ENCODE measurements at places on chromosomes 5 and 9. TPM values are rescaled to one million over a fixed set of nuclear protein-coding genes. Genes with fewer than 3 reads are reported as not detected.

DNA sequence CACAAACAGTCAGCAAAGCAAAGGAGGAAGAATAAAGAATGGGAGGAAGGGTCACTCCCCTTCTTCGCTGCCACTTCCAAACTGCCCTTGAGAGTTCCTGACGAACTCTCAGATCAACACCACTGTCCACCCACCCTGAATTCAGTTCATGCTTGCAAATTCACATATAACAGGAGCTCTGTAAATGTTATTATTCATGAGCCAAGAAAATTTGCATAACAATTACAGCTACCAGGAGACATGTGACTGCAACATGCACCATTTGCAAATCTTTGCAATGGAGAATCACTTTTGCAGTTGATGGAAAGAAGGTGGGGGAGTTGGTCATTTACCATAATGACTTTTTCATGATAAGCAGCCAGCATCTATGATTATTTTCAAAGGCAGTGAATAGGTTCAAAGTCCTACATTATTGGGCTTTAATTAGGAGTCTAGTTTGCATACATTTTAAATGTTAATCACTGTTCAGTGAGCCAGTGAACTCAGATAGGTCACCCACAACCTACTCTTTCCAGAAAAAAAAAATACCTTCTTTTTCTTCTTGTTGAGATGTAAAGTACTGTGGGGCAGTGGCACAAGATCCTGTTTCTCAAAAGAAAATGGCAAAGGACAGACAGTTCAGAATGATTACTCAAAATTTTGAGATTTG is 149.7 kb downstream of the CAAP1 start:
- DNase-seq, result no peak

DNA sequence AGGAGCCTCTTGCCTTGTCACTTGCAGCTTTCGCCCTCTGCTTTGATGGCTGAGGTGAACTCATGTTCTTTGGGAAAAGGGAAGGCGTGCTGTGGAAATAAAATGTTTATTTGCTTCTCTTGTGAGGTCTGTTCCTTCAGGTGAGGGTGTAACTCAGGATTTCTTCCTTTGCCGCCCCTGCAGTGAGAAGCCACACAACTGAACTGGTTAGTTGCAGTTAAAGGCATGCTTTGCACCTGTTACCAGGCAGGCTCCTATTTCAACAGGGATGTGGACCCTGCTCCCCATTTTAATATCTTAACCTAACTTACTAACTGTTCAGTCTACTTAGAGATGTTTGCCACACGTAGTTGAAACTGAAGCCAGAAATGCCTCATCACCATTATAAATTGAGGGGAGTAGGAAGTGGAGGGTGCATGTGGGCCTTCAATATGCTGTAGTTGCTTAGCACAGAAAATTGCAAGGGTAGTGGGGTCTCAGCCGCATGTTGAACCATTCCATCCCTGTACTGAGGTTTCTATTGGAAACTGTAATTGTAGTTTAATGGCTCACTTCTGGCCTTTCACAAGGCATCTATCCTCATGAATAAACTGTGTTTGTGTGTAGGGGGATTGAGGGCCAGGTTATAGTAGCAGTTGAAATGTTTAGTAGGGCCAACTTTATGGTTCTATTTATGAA is 7.9 kb downstream of the RACK1 start:
- no peak for DNase-seq

DNA sequence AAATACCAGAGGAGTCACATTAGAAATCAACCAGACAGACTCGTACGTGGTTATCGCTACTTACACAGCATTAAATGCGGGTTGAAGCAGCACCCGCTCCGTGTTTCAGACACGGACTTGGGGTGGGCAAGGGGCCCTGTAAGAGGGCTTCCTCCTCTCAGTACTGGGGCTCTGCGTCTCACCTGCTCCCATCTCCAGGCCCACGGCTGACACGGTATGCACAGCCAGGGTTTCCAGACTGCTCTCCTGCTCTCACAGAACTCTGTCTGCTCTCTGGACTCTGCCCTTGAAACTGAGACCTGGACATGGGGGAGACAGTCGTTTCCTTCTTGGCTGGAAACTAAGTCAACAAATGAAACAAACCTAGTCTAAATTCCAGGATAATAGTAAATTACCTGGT is 24.7 kb upstream of the RASGEF1C start:
- DNase-seq, result no peak

DNA sequence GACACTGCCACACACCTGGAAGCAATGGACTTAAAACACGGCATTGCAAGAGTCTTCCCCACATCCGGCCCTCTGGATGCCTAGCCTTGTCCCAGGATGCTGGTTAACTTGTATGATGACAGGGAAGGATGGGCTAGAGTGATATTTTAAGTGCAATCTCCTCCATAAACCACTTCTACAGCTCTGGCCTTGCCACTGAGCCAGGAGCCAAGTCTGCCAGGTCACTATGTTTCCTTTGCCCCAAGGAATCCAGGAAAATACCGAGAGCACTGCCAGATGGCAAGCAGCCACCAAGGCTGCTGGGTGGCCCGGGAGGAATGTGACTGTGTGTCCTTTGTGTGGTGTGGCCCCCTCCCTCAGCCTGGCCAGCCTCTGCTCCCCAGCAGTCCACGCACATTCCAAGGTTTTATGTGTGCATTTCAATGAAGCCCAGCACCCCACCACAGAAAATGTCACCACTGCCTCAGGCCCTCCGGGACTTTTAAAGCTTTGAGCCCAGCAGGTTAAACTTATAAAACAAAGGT is 106.0 kb downstream of the FRMD3 start:
- no peak for DNase-seq

DNA sequence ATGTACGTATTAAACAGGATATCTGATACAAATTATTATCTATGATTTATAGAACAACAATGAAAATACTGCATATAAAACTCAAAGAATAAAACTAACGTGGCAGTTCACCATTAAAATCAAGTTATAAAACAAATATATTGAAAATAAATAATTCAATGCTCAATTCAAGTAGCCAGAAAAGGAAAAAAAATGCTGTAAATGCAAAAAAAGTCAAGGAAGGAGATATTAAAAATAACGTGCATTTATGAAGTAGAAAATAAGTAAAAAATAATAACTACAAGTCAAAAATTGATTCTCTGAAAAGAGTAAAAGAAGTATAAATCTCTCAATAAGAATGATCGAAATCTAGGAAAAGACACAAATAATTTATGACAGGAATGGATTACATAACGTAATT is 460.5 kb upstream of the CD180 start:
- no peak for DNase-seq

- DNase-seq, result no peak
Measured at GRCh38 chr9:131635892-131636291, 90.6 kb downstream of the PRRT1B start.

GRCh38 chr9:34179213-34180136 is 632 bp downstream of the UBAP1 start:
- no peak for DNase-seq

- no peak for DNase-seq
Measured at GRCh38 chr5:2579126-2579525, 172.4 kb downstream of the IRX2 start.

- DNase-seq, result no peak
Measured at GRCh38 chr5:97528941-97529340, 345.9 kb upstream of the RIOK2 start.

GRCh38 chr5:94471521-94471920 is 146.9 kb downstream of the KIAA0825 start:
- DNase-seq, result no peak

GRCh38 chr9:122394265-122395125 is 23.7 kb downstream of the PTGS1 start:
- DNase-seq, result no peak

- DNase-seq, result no peak
Measured at GRCh38 chr9:105038051-105038450, 110.1 kb upstream of the ABCA1 start.

DNA sequence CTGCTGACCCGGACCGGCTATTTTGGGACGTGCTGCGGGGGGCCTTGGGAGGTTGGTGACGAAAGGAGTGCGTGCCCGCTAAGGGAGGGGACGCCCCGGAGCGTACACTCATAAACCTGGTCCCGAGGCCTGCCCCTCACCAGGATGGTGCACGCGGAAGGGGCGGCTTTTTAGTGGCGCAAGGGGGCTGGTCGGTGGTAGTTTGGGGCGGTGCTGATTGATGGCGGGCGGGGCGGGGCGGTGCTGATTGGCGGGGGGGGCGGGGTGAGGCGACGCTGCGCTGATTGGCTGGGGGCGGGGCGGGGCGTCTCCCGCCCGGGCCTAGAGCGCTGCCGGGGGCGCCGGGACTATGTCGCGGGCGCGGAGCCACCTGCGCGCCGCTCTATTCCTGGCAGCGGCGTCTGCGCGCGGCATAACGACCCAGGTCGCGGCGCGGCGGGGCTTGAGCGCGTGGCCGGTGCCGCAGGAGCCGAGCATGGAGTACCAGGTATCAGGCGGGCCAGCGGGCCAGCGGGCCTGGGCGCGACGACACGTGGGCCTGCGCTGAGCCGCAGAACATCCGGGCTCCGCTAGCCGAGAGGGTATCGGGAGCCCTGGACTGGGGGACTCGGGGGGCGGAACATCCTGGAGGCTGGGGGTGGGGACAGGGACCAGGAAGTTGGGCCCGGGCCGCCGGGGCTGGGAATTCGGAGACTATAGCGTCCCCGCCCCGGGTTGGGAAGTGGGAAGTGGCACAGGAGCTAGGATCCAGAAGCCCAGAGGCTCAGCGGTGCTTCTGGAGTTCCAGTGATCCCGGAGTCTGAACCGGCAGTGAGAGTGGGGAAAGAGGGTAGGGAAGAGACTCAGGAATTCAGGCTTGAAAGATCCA is at the start of gene FPGS:
FPGS (plus strand) TSS at position 307 of the 868 bp plus-strand sequence; CDS start at position 350, 43 bp downstream.
- peak; percentile 83 for DNase-seq

DNA sequence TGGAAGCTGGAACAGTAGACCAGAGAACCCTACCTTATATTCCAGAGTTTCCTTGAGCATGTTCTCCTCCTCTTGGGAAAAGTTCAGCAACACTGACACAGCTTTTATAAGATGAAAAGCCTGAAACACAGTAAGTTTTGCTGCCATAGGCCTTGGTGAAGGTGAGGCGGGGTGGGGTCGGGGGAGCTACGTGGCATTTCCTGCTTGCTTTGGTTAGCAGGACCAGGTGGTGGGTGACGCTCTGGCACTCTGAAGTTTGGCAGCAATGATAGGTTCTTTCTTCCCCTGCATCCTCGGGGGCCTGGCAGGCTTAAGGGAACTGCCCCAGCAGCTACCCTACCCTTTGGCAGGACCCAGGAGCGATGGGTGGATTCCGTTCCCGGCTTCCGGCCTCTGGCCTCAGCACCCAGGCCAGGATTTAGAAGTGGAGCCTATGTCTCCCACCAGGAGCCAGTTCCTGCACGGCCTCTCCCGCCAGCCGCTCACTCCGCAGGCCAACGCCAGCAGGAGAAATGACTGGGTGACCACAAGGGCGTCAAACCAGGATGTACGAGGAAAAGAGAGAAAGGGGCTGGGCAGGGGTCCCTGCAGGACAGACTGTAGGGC is 19.3 kb downstream of the ARPC5L start:
- DNase-seq, result no peak

DNA sequence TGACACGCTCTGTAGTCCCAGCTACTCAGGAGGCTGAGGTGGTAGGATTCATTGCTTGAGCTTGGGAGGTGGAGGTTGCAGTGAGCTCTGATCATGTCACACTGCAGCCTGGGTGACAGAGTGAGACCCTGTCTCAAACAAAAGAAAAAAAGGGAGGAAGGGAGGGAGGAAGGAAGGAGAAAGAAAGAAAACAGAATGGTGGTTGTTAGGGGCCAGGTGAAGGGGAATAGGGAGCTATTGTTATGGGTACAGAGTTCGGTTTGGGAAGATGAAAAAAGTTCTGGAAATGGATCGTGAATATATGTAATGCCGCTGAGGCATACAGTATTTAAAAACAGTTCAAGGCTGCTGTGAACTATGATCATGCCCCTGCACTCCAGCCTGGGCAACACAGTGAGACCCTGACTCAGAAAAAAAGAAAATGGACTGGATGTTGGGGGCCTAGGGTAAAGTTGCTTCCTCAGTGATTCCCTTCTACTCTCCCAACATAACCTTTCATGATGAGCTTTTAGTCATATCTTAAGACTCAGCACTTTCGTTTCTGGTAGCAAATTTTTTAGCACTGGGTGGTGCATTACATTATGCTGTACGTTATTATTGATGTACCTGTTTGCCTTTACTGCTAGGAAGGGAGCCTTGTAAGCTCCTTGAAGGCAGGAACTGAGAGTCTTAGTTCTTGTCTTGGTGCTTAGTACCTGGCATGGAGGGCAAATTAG is 4.0 kb downstream of the CTNNA1 start:
- no peak for DNase-seq

- peak; percentile 76 for DNase-seq
Measured at GRCh38 chr5:78908173-78909061, 76.7 kb downstream of the ARSB start.

- DNase-seq, result no peak
Measured at GRCh38 chr5:119808474-119808873, 179.1 kb downstream of the FAM170A start.

The OTP gene
- 0.17 TPM for total RNA-seq

The MSX2 gene
- total RNA-seq, result not detected

The AGXT2 gene
- total RNA-seq, result not detected

The CENPP gene
- 5.7 TPM for total RNA-seq

The HSPB3 gene
- total RNA-seq, result not detected

The INSL6 gene
- total RNA-seq, result not detected

The SREK1 gene
- 78.4 TPM for total RNA-seq

The PCDHAC2 gene
- total RNA-seq, result 6.0 TPM

The STK32A gene
- 3.2 TPM for total RNA-seq

Data from glutamatergic neuron (in vitro differentiated cells).